ENCODE measurements at places on chromosomes 7 and 10.

DNA sequence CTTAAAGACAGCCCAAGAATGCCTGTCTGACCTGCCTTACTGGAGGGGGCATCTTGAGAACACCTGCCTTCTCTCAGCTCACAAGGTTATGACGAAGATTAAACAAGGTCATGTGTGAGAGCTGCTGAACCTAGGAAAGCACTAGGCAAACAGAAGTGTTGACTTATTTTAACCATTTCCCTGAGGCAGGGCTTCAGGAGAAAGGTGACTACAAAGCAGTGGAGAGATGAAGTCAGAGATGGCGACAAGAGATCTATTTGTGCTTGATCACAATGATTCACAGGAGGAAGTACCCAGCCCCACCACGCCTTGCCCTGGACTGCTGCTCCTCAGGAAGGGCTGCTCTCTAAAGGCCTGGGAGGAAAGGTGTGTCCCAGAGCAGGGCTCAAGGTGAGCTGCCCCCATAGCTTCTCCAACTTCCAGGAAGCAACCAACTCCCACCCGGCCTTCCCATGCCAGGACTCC is 27.8 kb downstream of the STN1 start:
- no peak for DNase-seq

GRCh38 chr7:143284591-143285469 is at the start of gene TMEM139:
Gene TMEM139, plus strand, starts transcription at chr7:143284958. Its CDS starts 1,000 bp downstream, at chr7:143285958.
- DNase-seq: peak; percentile 39

GRCh38 chr7:55552320-55553023 is 19.8 kb downstream of the VOPP1 start:
- no peak for DNase-seq

DNA sequence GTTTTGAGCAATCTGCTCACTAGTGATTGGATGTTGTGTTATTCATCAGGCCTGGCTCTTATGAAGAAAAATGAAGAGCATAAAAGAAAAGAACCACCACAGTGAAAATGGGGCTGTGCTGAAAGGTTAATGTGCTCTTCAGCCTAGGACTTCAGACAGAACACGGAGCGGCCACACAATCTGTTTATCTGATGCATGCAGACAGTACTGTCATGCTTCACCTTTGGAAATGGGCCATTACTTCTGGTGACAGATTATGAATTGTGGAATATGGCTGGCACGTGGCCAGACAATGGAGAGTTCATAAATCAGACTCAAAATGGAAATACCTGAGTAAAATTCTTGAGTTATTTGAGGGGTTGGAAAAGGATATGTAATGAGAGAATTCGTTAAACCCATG is 86.0 kb upstream of the NOBOX start:
- DNase-seq: no peak

GRCh38 chr10:105192861-105193260 is 551.8 kb downstream of the SORCS3 start:
- no peak for DNase-seq

GRCh38 chr7:80294346-80294745 is 159.7 kb downstream of the GNAI1 start:
- no peak for DNase-seq

- DNase-seq: no peak
These were observed 2.8 kb upstream of the SLC29A3 start for GRCh38 chr10:71316056-71316785.

- no peak for DNase-seq
These were observed 68.8 kb upstream of the INSIG1 start for GRCh38 chr7:155228894-155229293.

DNA sequence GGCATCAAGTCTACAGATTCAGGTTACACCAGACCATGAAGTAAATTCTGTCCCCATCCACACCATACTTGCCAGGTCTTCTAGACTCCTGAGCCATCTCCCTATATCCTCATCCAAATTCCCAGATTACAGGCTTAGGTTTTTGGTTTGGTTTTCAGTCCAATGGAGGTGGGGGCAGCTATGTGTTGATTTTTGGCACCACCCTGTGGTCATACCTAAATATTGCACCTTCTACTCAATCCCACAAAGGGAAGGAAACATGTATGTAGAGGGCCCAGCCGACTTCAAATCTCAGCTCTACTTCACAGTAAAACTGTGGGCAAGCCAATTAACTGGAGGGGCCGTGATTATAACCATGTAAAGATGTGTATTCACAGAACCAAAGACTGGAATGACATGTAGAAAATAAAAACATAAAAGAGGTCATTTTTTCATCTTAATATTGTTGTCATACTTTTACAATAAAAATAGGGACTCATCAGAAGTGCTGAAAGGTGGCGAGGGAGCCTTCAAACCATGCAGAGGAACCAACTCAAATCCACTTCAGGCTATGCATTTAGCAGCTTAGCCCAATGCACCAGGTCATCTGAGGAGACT is 19.8 kb downstream of the ERCC6 start:
- DNase-seq: peak; percentile 66

DNA sequence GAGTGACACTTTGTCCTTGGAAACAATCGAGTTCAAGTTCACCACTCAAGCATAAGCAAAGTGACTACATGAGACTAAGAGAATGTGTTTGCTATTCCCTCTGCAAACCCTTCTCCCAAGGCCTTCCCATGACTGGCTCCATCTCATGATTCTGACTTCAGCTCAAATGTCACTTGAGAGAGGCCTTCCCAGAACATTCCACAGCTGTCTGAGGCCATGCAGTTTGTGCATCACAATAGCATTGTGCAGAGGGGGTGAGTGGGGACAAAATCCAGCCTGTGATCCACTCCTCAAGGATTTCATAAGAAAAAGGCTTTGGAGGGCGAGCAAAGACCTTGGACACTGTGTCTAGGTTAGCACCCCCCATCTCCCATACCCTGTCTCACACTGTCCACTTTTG is 6.9 kb upstream of the LRMDA start:
- peak; percentile 24 for DNase-seq

GRCh38 chr10:96511044-96511945 is 2.4 kb downstream of the TLL2 start:
- DNase-seq: peak; percentile 72

- DNase-seq: no peak
These were observed 397.6 kb downstream of the MDFIC start for GRCh38 chr7:115319541-115319940.

- no peak for DNase-seq
These were observed 1.2 kb downstream of the CFAP69 start for GRCh38 chr7:90246171-90246570.

DNA sequence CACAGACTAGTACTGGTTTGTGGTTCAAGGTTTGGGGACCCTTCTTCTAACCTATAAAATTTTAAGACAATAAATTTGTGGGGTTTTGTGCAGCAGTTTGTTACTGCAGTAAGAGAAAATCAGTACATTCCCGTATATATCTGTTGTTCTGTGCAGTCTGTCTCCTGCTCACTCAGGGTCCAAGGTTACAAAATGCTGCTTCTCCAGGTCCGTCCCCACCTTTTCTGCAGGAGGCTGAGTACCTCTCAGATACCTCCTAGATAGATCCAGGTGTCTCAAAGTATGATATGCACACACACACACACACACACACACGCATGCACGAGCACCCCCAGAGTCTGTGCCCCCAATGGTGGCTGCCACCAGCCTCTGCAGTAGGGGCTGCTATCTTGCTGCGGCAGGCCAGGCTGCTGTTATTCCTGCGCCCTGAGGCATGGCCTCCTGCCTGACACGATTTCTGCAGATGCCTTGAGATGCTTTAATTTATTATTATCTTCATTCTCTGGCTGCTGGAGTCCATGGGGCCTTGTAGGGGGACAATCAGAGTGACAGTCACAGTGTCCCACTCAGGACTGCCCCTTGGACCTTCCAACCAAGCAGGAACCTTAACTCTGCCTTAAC is 25.2 kb upstream of the ASL start:
- no peak for DNase-seq

DNA sequence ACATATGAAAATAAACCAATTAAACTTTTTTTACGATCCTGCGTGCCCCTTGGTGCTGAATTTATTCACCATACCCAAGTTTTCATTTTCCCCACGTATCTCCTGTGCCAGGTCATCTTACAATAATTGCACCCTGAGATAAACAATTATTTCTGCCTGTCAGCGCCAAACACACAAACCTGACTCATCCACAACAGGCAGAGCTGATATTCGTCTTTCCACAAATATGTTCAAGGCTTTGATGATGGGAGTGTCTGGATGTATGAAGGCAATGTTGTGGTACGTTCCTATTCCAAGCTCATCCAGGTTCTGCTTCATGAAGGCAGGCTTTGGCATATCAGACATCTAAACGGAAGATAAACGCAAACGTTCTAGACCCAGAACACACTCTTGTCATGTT is 45.8 kb upstream of the RHEB start:
- DNase-seq: no peak

DNA sequence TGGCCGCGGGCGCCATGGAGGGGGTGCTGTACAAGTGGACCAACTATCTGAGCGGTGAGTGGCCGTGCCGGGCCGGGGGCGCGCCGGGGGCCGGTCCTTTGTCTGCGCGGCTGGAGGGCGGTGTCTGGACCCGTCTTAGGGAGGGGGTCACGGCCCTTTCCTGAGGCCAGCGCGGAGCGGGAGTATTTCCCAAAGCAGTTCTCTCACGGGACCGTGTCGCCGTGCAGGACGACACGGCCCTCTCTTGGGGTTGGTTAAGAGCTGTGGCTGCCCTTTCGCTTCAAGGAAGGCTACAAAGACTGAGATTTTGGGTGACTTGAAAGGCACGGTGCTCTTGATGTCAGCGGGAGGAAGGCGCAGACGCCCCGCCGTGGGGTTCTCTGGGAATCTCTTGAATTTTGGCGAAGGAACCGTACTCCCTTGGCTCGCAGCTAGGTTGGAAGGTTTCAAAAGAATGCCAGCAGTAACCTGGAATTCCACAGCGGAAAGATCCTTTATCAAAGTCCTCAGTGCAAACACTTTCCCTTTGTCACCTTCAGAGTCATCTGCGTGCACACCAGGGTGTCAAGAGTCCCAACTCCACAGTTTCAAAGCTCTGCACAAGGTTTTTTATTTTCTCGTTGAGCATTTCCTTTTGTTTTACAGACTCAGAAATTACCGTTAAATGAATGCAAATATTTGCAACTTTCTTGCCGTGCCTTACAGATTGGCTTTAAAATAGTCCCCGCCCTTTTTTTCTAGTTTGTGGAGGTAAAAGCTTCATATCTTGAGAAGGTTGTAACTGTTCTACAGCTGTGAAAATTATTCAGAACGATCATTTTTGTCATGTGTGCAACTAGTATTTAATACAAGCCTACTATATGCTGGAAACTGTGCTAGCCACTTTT is 780 bp downstream of the PLEKHA8 start:
- peak; percentile 44 for DNase-seq

DNA sequence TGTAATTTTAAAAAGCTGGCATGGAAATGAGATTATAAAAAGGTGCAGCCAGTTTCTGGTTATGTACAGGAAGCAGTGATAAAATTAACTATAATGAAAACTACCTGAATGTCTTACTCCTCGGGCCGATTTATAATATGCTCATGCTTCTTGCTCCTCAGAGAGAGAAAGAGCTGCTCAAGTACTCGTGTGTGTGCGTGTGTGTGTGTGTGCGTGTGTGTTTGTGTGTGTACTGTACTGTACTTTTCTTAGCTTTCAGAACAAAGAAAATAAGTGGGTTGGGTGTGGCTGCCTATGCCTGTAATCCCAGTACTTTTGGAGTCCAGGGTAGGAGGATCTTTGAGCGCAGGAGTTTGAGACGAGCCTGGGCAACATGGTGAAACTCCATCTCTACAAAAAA is 96.6 kb upstream of the NMT2 start:
- DNase-seq: no peak

DNA sequence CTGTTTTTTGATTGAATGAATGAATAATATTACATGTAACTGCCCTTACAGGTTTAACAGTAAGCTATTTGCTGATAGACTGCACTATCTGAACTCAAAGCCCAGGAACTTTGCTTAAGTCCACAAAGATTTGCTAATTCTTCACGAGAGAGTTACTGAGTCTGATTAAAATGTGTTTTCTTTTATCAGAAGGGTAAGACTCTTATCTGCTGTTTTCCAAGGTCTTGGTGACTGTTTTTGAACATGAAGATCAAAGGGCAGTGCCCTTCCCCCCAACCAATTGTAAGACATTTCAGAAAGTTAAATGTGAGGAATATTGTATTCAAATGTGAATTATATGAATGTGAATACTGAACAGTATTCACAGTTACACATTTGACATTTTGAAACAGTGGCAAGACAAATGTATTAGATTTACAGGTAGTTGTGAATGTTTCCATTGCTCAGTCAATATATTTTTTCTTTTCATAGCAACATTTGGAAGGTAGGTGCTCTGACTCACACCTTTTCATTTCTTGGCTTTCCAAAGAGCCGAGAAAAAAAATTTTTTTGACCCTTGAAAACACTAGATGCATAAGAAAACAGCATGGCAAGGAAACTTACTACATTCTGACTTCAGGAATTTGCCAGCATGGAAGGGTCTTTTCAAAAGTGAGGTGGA is 62.7 kb downstream of the DKK1 start:
- no peak for DNase-seq

DNA sequence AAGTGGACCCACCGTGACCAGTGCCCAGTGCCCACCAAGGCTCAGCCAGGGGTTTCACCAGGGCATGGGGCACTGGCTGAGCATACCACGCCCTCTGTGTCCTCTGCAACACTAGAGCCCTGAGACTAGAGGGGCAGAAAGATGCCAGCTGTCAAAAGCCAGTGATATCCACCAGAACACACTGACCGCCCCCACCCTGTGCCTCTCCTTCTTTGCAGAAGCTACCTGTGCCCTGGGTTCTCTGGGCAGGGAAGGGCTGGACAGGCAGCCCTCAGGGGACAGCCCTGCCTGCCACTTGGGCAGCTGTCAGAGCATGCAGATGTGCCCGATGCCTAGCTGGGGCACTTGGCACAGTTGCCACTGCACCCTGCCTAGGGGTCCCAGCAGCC is 494 bp downstream of the VSIR start:
- DNase-seq: no peak

GRCh38 chr7:101598422-101598985 is 30.6 kb downstream of the MYL10 start:
- DNase-seq: no peak

- DNase-seq: peak; percentile 52
These were observed 15.0 kb upstream of the PCBD1 start for GRCh38 chr10:70903262-70903921.

DNA sequence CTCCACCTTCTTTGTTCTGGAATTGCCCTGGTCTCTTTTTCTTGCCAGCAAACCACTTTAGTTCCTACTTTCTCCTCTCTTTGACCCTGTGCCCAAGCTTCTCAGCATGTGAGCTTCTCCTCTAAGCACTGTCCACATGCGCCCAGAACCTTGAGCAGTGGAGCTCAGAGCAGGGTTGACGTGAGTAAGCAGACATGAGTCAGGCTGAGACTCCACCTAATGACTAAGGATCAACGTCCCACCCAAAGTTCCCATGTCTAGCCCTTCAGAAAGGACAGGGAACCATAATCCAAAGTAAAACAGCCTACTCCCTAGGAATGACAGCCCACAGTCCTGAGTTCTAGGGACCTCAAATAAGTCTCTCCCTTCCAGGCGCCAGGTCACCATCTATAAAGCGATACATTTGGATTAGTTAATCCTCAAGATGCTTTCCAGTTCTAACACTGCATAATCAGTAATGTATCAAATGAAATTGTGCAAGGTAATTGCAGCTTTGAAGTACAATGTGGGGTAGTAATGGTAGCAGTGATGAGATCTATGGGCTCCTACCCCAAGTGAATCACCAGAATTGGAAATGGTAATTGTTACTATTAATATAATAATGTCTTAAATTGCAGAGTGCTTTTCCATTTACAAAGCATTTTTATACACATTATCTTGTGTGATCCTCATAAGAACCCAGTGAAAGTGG is 44.5 kb downstream of the KCNMA1 start:
- no peak for DNase-seq
